NCI-H2081 treated with DMSO at 0.1 percent for 48 hours (cell line): ENCODE measurements at places on chromosomes 6 and 20.

- no peak for DNase-seq
Observed at GRCh38 chr6:26360451-26361416, 4.3 kb upstream of the BTN3A2 start.

DNA sequence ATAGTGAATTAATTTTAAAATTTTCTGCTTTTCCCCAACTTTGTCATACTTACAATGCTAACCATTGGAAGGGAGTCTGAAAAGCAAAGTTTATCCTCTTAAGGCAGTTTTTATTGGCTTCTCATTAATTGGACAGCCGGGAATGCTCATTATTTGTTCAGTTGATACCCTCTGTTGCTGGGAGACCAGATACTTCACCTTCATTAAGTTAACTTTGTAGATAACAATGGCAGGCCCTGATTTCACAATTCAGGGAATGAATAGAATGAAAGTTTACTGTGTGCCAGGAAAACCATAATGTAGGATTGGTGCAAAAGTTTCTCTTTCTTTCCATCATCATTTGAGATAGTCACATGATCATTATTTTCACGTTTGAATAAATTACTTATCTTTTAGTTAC, 49.0 kb downstream of the COL19A1 start:
- DNase-seq: no peak

DNA sequence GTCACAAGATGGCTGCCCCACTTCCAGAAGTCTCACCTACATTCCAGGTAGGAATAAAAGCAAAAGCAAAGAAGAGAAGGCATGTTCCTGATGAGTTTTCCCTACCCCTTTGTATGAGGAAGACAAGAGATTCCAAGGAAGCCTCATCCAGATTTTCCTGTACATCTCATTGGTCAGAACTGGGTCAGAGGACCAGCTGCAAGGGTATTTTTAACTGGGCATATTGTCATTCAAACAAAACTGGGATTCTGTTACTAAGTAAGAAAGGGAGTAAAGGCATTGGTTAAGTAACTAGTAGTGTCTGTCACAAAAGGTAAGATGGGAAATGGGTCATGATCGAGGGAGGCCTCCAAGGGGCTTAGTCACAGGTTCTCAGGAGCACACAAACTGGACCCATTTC, 28.2 kb upstream of the RIMS4 start:
- no peak for DNase-seq

- DNase-seq: no peak
Observed at GRCh38 chr6:77462359-77463307, 658 bp downstream of the HTR1B start.

DNA sequence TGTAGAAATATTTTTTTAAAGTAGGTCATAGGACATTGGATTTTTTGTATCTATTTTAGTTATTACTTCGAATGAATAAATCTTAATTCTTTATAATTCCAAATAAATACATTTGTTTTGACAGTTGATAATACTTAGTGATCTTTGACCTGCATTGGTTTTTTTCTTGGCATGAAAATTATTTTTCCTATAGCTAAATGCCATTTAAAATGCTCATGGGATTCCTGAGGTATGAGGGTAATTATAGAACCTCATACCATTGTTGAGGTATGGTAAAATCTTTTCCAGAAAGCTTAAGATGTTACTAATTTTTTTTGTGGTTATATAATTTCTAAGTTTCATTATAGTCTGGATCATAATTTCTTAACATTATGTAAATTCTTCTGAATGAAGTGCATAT, 8.3 kb downstream of the PM20D2 start:
- DNase-seq: no peak

DNA sequence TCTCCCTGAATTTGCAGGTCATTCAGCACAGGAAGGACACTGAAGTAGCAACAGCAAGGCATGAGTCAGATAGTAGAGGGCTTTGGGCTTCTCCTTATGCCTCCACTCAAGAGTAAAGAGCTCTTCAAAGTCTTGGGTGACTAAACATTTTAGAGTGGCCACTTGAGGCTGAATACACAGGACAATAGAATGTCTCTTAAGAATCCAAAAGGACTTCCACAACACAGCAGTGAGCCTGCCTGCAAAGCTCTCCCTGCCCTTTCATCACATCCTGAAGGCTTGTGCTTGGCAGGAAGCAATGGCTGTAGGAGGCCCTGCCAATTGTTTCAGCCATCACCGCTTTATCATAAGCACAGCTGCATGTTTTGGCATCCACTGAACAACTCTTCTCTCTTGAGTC, 36.8 kb downstream of the FOXQ1 start:
- no peak for DNase-seq

GRCh38 chr6:141467881-141468280, 664.8 kb upstream of the GJE1 start:
- no peak for DNase-seq

GRCh38 chr20:38089500-38089899, 56.0 kb downstream of the RPRD1B start:
- DNase-seq: no peak

- no peak for DNase-seq
Observed at GRCh38 chr20:53032478-53032932, 60.3 kb downstream of the TSHZ2 start.

DNA sequence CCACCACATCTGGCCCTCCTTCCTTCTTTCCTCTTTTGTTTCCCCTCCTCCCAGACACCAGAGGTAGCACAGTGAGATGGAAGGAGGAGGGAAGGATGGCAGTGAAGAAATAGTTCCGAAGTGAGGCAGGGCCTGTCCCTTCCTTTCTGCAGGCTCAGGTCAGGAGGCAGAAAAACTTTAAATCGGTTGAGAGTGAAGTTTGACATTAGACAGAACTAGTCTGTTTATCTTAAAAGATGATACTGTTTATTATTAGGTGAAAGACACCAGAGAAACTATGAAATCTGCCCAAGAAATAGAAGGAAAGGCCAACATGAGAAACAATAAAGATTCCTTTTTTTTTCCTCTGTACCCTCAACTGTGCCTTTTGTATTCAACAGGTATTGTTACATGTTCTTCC, 670.3 kb downstream of the UTRN start:
- DNase-seq: no peak

GRCh38 chr6:137497721-137498463, 3.7 kb upstream of the OLIG3 start:
- no peak for DNase-seq

- peak; percentile 74 for DNase-seq
Observed at GRCh38 chr6:19554356-19555225, 282.6 kb upstream of the ID4 start.

DNA sequence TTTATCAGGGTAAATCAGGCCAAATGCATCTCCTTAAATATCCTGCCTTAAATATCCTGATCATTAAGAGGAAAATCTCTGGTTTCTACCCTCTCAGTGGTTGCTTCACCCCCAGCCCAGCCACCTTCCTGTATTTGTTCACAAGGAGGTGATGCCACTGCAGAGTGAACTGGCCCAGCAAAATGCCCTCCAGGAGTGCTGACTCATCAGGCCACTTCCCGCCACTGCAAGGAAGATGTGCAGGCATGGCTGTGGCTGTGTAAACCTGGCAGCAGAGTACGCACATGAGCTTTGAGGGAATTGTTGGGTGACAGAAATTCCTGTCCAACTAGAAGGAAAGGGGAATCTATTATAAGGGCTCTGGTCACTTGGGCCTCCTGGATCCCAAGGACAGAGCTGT, 13.8 kb downstream of the NQO2 start:
- DNase-seq: no peak

- DNase-seq: no peak
Observed at GRCh38 chr6:144753023-144753705, 468.0 kb downstream of the UTRN start.

DNA sequence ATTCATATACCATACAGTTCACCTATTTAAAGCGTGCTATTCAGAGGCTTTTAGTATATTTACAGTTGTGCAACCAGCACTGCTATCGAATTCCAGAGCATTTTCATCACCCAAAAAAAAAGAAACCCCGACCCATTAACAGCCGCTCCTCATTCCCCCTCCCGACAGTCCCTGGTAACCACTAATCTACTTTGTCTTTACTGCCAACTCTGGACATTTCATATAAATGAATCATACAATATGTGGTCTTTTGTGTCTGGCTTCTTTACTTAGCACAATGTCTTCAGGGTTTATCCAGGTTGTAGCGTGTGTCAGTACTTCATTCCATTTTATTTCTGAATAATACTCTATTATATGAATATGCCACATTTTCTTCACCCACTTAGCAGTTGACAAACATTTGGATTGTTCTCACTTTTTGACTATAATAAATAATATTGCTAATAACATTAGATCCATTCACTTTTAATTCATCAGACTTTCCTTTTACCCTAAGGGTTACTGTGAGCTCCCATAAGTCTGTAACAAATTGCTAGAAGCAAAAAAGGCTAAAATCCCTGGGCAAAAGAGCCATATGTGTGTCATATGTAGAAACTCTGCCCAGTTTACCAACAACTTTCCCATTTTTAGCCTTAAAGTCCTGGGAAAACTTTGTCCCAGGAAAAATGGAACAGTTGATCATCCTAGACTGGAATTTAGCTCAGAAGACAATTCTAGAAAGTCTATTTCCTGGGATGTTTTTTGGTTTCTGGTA, 23.2 kb upstream of the ROS1 start:
- no peak for DNase-seq

GRCh38 chr6:25628471-25629197, 23.4 kb upstream of the SCGN start:
- DNase-seq: peak; percentile 53

DNA sequence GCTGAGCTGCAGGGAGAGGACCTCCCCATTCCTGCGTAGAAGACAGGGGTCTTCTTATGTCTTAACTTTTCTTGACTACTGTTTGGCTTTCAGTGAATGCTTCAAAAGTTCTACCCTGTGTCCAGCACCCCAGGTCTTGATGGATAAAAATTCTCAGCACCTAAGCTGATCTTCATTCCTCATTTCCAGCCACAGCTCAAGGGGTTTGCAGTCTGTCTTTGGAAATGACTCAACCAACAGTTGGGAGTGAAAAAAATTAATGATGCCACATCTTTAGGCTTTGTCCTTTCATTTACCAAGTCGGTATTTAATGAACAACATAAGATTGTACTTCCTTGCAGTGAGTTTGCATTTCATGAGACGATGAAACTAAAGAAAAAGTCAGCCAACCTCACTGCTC, 40.3 kb downstream of the PRDM1 start:
- DNase-seq: no peak

DNA sequence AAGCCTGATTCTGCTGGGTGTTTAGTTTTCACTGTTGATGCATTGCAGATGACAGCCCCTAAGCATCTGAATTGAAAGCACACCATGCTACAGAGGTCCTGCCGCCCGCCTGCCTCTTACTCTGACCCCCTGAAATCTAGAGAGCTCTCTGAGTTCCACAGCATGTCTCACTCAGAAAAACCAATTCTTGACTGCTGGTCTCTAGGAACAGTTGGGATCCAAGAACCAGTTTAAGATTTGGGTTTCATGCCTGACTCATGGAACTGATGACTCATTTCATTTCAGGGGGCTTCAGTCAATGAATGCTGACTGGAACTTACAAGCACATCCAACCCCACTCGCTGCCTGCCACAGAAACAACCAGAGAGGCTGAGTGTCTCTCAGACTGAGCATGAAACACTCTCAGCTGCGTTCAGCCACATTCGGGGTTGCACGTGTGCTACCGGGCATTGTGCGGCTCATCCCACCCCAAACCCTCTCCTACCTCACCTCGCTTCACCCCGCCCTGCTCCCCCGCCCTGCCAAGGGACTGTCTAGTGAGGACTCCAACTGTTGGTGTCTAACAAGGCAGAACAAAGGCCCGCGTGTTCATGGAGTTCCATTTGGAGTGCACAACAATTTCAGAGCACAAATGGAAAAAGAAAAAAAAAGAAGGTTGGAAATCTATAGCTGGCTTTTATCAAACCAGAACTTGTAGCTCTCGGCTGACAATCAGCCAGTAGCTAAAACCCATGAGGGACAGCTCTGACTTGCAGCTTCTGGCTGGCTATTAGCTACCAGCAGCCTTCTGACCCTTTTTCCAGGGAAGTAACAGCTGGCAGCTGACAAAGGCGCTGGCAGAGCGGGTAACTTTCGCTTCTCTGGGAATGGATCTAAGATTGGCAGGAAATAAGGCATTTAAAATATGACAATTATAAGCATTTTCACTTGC, 20.0 kb upstream of the TRAF3IP2 start:
- no peak for DNase-seq

- DNase-seq: no peak
Observed at GRCh38 chr6:139970591-139970991, 596.1 kb upstream of the CITED2 start.
